ENCODE measurements at places on chromosomes 4 and X.

- DNase-seq: no peak
Observed at GRCh38 chrX:16267431-16267830, 100.2 kb downstream of the MAGEB17 start.

DNA sequence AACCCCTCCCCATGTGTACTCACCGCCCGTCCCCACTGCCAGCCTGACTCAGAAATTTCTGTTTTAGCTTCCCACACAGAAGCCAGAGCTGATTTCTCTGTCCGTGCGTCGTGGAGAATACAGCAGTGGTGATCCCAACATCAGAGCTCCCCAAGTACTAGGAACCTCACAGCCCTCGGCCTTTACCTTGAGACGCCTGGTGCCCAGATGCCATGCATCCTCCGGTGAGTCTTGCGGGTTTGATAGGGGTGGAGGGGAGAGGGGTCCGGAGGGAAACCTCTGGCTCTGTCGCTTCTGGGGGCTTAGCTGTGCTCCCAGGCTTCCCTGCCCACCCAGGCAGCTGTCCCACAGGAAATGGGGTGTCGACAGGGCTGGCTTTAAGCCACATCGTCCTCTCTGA is 2.1 kb downstream of the LOC101059915 start:
- no peak for DNase-seq

DNA sequence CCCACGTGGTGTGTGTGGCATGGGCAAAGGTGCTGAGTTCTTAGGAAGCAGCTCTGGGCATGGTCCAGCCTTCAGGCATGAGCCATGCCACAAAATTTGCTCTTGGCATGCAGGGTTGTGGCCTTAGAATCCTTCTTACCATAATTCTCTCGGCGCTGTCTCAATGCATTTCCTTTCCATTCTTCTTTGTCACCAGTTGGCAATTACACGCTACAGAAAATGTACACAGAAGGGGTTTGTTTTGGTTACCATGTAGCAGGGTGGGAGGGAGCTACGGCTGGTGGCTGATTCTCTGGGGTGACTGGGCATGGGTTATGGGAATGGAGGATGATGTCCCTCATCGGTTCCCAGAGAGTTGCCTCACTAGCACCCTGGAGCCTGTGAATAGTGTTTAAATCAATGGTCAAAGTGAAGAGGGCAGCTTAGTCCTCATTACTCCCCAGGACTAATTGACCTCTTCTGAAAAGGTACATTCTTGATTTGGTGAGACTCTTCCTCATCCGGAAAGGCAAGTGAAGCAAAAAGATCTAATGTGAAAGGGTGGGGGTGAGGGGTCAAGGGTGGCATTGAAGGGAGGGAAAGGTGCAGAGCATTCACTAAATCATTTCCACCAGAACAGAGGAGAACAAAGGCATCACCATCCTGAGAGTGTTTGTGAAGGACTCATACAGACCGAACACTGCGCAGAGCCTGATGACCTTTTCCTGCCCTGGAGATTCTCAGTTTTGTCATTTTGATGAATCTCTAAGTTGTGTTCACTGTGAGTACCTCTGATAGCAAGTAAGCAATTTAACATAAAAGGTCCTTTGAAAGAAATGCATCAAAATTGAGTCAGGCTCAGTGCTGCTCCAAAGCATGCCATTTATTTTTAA is 199.8 kb upstream of the SFRP2 start:
- no peak for DNase-seq

GRCh38 chr4:26468283-26468949 is 21.9 kb downstream of the CCKAR start:
- no peak for DNase-seq

DNA sequence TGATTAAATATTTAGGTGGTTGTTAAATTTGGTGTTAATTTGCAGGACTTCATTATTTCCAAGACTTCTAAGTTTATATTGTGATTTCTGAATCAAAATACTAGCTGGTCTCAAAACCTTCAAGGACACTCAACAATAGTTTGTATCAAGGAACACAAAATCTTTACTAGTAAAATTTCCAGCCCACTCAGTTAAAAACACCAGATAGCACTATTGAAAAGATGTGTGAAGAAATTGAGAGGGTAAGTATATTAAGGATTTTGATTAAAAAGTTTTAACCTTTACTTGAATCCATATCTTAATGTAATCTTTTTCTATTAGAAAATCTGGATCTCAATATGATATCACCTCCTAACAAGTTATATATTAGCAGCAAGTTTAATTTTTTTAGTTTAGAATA is 89.3 kb upstream of the UGT8 start:
- DNase-seq: no peak

GRCh38 chrX:13605611-13606010 is 36.2 kb downstream of the EGFL6 start:
- no peak for DNase-seq

DNA sequence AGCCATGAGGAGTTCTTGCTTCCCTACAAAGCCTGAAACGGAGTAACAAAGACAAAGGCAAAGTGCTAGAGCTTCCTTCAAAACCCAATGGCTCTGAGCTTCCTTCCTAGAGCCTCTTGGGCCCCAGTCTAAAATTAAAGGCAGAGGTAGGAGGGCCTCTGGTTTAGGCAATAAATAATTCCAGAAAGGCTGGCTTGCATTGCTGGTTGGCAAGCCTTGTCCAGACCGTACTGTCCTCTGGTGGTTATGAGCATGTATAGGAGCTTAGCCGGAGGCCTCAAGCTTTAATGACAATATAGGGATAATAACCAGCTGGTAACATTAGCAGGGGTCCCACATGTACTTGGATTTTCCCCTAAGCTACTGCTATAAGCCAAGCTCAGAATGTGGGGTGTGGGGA is 237.3 kb downstream of the AR start:
- peak; percentile 19 for DNase-seq

- no peak for DNase-seq
Observed at GRCh38 chr4:74197080-74197479, 39.2 kb downstream of the MTHFD2L start.

DNA sequence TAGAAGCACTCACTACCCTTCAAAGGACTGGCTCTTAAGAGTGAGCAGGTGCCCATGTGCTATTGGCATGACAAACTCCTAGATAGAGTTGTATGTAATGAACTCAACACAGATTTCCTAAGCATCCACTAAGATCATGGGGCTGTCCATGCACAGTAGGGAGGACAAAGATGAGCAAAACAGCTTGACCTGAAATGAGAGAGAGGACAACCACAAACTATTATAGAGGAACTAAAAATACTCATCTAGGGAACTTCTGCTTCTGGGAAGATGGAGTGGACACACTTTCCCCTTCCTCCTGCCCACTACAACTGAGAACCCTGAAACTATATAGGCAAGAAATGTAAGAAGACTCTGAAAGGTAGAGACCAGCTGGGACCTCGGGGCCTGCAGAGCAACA is 20.8 kb upstream of the TMEM128 start:
- no peak for DNase-seq

GRCh38 chr4:158808399-158808798 is 39.6 kb downstream of the FNIP2 start:
- no peak for DNase-seq

DNA sequence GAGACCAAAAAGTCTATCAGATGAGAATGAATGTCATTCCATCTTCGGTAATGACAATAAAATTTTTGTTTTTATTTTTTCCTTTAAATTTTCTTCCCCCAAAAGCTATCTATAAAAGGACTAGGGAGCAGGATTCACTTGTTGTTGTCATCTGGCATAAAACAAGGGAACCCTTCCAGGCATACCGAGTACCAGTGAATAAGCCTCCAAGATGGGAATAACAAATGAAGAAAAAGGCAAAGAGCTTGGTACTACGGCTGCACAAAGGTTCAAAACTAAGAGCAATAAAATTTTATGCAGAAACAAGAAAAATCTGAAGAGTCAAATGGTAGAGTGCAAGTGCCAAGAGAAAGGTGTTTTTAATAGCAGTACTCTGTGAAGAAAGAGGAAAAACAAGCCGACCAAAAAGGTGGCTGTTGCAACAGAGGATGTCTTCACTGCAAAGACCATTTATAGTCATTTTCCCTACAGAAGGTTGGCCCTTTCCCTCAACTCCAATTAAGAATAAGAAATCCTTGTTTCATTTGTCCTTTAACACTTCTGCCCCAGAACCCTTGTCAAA is 25.8 kb downstream of the PPP3CA start:
- no peak for DNase-seq

DNA sequence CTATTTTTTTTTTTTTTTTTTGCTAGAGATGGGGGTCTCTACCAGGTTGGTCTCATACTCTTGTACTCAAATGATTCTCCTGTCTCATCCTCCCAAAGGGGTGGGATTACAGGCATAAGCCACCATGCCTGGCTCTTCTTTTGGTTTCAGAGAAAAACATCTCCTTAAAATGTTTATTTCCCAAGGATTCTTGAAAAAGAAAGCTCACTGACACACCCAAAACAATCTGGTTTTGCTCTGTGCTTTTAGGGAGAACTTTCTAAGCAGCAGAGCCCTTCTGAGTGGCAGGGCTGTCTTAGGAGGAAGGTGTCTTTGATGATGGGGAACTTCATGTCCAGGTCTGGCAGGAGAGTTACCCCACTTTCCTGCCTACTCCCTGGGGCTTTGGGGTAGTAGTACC is 1.2 kb downstream of the SOD3 start:
- DNase-seq: no peak

DNA sequence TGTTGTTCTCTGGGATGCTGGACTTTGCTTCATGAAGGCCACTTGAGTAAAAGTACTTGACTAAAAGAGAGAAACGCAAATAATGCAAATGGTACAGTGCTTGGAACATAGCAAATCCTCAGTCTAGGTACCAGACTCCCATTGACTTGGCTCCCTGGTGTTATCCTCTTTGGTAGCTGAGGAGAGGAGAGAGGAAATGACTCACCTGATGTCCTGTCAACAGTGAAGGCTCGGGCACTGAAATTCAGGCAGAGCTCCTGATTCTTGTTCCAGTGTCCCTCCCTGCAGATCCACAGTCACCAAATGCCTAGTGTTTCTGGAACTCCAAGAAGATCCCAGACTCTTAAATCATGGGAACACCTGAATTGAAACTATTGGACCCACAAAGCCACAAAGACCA is 22.5 kb upstream of the TCEAL4 start:
- no peak for DNase-seq

DNA sequence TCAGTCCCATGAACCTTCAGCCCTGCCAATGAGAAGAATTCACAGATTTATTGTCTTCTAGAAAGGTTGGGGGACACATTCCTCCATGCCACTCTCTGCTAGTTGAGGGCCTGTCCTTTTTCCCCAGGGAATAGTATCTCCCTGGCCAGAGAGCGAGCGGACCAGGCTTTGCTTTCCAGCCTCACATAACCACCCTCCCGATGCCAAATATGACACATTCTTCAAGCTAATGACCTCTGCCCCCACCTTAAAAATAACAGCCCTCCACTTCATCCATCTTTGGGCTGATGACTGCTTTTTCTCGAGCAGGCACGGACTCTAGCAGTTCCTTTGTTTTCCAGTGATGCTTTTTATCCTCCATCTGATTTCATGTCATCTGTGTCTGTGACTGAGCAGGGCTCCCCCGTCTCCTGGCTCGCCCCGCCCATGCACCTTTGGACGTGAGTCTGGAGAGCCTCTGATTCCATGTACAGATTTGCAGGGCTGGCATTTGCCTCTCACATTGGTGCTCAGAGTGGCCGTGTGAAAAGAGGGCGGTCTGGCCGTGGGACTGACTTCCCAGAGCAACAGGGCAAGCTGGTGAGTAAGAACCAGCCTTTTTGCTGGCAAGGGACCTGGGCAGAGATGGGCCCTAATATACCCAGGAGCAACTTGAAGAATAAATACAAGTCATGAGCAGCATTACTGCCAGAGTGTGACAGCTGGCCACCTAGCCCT is 279.8 kb downstream of the BCOR start:
- no peak for DNase-seq

- no peak for DNase-seq
Observed at GRCh38 chr4:38004062-38004461, 43.9 kb downstream of the PTTG2 start.

DNA sequence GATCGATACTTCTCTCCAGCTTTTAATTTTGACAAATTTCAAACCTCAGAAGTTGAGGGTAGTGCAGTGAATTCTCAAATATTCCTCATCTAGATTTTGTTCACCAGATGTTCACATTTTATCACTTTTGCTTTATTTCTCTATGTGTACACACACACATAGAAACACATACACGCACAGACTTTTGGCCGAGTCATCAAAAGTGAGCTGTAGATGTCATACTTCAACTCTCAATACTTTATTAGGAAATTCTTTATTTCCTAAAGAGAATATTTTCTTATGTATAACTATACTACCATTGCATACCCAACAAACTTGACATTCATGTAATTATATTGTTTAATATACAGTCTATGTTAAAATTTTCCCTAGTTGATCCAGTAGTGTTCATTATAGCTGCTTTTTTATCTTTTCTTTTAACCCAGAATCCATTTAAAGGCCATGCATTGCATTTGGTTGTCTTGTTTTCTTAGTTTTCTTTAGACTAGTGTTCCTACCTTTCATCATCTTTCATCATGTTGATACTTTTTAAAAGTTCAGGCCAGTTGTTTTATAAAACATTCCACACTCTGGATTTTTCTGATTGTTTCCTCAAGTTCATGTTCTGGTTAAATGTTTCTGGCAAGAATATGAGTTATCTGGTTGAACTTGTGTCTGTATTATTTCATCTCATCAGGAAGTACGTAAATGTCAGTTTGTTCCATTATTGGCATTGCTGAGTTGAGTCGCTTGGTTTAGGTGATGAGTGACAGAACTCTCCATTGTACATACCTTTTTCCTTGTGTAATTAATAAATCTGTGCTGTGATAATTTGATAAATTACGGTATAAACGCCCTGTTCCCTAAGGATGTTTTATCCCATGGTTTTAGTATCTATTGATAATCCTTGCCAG is 94.1 kb upstream of the TLR2 start:
- no peak for DNase-seq

DNA sequence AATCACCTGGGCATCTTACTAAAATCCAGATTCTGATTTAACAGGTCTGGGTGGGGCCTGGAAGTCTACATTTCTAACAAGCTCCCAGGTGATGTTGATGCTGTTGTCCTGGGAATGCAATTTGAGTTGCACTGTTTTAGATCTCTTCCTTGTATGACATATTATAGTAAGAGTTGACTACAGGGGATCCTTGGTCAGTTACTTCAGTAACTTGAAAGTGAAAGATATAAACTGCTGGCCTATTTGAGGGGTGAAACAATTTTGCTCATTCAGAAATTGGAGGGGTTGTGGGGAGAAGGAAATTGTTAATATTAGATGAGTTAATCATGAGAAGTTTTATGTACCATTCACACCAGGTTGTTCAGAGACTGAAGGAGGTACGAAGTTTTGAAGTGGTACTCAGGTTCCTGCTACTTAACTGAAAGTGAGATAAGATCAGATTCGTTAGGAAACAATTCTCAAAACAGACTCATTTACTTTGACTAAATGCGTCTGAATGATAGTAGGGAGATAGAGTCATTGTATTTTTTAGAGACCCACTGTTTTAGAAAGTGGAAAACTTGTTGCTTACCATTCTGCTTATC is 12.5 kb downstream of the SH2D1A start:
- DNase-seq: no peak

DNA sequence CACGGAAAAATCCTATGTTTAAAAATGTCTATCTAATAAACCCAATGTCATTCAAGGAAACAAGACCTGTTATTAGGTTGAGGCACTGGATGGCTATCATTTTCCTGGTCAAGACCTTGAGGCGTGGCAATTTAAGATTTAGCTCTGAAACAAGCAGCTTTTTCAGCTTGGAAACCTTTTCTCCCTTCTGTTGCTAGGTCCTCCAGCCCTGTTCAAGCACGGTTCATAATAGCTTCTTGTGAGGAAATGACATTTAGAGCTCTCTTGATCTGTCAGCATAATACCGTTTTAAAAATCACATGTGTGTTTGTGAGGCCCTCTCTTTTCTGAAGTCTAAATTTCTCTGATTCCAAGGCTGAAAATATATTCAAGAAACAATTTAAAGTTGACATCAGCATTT is 133.6 kb upstream of the GRPR start:
- DNase-seq: no peak

- no peak for DNase-seq
Observed at GRCh38 chr4:78749972-78750727, 26.0 kb upstream of the BMP2K start.

Data from left ventricle myocardium superior (tissue), 1 donor.